NCI-H2171 treated with DMSO at 0.1 percent for 48 hours (cell line): ENCODE measurements at places on chromosomes 13 and 19.

DNA sequence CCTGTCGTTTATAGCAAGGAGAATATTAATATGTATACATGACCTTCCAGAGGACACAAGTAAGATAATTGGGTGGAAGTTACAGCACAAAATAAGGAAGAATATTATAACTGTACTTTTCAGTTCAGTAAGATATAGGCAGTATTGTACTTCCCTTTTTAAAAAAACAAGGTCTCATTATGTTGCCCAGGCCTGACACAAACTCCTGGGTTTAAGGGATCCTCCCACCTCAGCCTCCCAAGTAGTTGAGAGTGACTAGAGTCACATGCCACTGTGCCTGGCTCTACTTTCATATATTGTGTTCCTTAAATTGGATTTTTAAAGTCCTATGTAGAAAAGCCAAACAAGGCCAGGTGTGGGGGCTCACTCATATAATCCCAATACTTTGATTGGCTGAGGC lies 19.5 kb upstream of the MAB21L1 start:
- DNase-seq, result no peak

GRCh38 chr19:16420336-16420676 lies 51.5 kb downstream of the EPS15L1 start:
- no peak for DNase-seq

- no peak for DNase-seq
Observed at GRCh38 chr19:31601855-31602254, 252.6 kb upstream of the TSHZ3 start.

DNA sequence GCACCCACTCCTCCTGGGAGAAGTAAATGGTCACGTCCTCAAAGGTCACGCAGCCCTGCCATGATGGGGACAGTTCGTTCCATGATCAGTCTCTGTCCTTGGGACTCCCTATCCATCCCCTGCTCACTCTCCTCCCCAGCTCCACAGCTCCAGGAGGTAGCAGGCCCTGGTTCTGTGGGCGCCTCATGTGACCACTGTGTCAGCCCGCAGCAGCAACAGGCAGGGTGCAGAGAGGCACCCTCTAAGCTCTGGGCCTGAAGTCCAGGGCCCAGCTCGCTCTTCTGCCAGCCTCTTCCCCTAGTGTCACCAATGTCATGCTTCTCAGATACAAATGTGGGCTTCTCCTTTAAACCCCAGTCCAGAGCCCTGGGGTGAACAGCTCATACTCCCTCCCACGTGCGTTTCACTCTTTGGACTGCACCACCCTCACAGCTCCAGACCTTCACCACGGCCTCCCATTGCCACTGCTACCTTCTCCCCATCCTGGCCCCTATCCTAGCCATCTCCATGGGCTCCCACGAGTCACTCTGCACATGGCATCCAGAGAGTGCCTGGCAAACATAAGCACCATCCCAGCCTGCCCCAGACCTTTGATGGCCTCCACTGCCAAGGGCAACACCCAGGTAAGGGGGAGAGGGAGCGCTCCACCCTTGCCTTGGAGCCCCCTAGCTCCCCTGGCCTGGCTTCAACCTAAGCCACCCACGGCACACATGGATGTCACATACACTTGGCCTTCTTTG lies 2.9 kb downstream of the ZNF792 start:
- DNase-seq, result no peak

- DNase-seq, result peak; percentile 53
Observed at GRCh38 chr13:101452519-101453485, at the start of gene ITGBL1. ITGBL1 (plus strand) TSS chr13:101452675; CDS start chr13:101452834, 159 bp downstream.

DNA sequence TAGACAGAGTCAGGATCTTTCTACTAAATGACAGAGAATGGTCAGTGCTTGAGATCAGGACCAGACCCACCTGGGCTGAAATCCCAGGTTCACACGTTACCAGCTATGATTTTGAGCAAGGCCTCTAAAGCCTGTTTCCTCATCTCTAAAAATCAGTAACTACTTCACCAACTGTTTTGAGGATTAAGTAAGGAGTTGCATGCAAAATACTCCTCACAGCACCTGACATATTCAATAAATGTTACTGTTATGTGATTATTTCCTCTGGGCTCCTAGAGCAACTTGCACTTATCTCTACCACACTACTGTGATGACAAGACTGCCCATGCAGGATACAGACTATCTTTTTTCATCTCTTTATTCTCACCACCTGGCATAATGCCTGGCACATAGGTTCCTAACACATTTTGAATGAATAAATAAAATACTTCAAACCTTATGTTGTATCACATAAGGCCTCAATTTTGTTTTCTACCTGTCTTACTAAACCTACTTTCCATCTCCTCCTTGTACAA lies 1.8 kb downstream of the KATNAL1 start:
- DNase-seq, result no peak
